Subcutaneous preadipocyte (primary cell): ENCODE measurements at places on chromosomes 4 and X. TPM values are rescaled to one million over a fixed set of nuclear protein-coding genes. Genes with fewer than 3 reads are reported as not detected.

Gene TCEAL2
- not detected in 2 replicates for total RNA-seq

Gene BRS3
- not detected in 2 replicates for total RNA-seq

Gene MAGEH1
- 21.5 and 24.6 TPM in 2 replicates for total RNA-seq

Gene MAGEB3
- total RNA-seq: not detected in 2 replicates

Gene ADH1A
- total RNA-seq: not detected in 2 replicates

Gene MAP7D2
- 0.37 and 0.78 TPM in 2 replicates for total RNA-seq

Gene HEPH
- total RNA-seq: 4.7 and 10.3 TPM in 2 replicates

Gene GPC3
- 1.5 TPM in 1 of 2 replicates, not detected in the other for total RNA-seq

Gene ZNF280C
- total RNA-seq: 5.9 and 8.6 TPM in 2 replicates

Gene FRG2
- not detected in 2 replicates for total RNA-seq

Gene GABRB1
- total RNA-seq: not detected in 2 replicates

Gene APELA
- total RNA-seq: not detected in 2 replicates

Gene GYPB
- not detected in 2 replicates for total RNA-seq

Gene RAB39B
- 0.37 and 1.6 TPM in 2 replicates for total RNA-seq

Gene ARHGAP36
- total RNA-seq: not detected in 2 replicates

Gene ARSD
- total RNA-seq: 10.0 and 11.4 TPM in 2 replicates
